ENCODE measurements at places on chromosomes 12 and 14.

DNA sequence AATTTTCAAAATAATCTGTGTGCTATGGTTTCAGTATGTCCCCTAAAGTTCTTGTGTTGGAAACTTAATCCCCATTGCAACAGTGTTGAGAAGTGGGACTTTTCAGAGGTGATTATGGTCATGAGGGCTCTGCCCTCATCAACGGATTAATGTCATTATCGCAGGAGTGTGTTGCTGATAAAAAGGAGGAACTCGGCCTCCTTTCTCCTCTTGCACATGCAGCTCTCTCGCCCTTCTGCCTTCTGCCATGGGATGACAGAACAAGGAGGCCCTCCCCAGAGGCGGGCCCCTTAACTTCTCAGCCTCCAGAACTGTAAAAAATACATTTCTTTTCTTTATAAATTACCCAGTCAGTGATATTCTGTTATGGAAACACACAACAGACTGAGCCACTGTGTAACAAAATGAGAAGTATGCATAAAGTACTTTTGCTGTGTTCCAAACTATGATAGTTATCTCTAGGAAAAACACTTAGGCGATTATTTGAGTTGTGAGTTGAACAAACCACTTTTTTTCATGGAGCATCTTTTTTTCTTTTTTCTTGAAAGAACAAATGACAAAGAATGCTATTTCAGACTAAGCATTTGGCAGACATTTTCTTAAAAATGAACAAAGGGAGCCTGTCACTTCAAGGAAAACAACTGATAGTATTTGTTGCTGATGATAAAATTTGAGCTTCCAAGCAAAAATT, 134.8 kb upstream of the FUT8 start:
- no peak for DNase-seq

- no peak for DNase-seq
These were observed 88.9 kb upstream of the ARHGAP5 start for GRCh38 chr14:31988244-31988643.

DNA sequence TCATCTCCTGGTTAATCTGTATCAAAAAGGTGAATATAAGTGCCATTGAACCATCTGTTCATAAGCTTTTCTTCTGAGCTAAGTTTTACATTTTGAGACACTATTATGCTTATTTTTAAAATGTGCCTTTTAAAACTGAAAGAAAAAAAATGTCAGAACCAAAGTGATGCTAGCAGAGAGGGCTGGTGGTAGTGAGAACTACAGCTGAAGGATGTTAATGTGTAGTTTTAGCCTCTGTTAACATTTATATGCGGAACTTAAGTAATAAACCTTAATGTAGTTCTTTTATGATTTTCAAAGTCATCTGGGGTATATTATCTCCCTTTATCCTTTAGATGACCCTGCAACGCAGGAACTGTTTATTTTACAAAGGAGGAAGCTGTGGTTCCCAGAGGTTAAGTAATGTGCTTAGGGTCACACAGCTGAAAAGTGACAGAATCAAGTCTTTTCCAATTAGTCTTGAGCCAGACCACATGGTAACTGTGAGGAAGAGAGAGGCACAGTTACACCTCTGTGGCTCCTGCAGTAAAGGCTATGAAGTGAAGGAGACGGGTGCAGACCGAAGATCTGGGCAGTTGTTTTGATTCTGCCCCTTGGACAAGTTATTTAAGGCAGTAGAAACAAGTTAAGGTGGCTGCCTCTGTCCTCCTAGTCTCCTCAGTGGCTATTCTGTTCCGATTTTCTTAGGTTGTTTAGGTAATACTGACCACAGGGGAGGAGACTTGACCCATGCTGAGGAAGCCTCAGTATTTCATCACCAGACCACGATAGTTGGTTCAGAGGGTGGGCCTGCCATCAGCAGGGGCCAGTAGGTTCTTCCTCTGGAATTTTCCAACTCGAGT, 23.9 kb downstream of the GNG2 start:
- DNase-seq: no peak

DNA sequence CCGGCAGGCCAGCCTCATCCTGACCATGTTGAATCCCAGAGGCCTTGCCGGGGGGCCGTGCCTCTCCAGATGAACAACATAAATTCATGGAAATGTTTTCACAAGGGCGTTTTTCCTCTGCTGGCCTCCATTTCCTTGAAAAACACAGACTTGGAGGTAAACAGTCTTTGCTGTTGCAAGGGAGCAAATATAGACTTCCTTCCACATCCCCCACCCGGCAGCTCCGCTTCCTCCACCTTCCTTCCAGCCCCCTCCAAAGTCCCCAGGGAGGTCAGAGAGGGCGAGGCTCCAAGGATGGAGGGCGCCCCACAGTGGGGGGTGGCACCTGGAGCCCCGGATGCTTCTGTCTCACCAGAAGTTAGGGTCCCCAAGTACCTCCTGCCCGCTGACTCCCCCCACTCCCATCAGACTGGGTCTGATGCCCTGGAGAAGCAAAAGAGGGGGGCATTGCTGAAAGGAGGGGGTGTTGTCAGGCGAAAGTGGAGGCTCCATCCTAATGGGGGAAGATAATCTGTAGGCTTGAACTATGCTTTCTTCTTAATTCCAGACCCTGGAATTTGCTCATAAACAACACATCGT, 31.1 kb downstream of the CALM1 start:
- DNase-seq: no peak

DNA sequence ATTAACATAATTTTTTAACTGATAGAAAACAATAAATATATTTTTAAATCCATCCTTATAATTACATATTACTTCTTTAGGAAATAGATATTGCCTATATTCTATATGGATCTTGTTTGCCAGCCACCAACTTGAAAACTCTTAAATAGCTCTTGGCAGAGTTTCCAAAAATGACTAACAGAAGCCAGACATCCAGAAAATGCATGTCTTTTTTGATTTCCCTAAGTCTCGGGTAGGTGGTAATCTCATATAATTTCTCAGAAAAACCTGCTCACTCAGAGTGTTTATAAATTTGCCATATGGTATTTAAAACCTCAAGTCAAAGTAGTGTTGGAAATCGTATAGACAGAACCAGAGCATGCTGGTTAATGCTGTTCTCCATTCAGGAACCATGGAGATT, 360.4 kb upstream of the FOXG1 start:
- DNase-seq: no peak

DNA sequence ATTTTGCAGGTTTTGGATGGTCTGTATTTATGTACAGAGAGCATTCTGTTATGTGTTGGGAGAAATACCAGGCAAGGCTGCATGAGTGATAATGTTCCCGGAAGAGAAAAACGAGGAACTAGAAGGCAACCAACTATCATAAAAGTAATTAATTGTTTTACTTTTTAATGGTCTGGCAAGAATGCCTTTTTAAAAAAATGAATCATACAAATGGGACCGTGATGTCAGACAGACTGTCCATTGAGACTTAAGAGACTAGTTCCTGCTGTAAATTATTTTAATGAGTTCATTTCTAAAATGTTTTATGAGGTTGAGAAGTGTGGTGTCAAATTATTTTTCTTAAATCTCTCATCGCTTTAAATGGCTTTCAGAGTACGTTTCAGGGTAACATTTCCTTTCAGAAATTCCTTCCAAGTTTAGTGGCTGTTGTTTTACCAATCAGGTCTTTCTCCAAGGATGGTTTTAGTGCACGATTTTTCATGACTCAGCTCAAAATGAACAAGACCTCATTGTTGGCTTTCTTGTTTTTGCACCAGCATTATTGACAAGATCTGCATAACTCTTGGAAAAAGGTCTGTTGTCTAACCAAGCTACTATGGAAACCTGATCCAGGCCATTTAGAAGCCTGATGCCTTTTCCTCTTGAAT, 86.1 kb upstream of the ARHGAP5 start:
- peak; percentile 47 for DNase-seq

DNA sequence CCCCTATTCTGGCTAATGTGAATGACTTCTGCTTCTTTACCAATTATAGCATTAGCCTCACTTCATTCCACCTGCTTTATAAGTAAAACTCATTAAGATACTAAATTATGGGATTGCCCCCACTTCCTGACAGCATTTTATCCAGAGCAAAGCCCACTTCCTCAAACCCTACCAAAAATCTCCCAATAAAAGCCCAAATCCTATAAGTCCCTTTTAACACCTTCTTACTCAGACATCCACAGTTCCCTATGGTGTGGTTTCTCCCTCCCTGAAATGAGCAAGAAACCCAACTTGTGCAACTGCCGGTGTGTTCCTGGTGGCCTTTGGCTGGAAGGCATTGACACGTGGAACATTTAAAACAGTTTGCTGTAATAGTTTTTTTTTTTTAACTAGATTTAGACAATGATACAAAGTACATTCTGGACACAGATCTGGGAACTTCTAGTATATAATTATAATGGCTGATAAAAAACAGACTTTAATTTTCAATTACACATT, 53.1 kb downstream of the BRMS1L start:
- no peak for DNase-seq

DNA sequence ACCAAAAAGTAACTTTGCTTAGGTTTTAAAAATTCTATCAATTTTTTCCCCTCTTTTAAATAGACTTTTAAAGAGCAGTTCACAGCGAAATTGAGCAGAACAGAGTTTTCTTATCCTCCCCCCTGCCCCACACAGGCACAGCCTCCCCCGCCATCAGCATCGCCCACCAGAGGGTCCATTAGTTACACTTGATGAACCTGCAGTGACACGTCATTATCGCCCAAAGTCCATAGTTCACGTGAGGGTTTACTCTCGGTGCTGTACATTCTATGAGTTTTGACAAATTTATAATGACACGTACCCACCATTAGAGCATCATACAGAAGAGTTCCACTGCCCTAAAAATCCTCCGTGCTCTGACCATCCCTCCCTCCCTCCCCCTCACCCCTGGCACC, 58.4 kb downstream of the FZD10 start:
- no peak for DNase-seq

GRCh38 chr14:78181270-78181669, 11.1 kb downstream of the NRXN3 start:
- DNase-seq: no peak

GRCh38 chr12:124259154-124260066, 35.5 kb upstream of the RFLNA start:
- peak; percentile 64 for DNase-seq

- DNase-seq: peak; percentile 87
These were observed 3.0 kb upstream of the RBMS2 start for GRCh38 chr12:56518570-56518969.

- no peak for DNase-seq
These were observed 10.5 kb upstream of the BLTP3B start for GRCh38 chr12:100153131-100153530.

DNA sequence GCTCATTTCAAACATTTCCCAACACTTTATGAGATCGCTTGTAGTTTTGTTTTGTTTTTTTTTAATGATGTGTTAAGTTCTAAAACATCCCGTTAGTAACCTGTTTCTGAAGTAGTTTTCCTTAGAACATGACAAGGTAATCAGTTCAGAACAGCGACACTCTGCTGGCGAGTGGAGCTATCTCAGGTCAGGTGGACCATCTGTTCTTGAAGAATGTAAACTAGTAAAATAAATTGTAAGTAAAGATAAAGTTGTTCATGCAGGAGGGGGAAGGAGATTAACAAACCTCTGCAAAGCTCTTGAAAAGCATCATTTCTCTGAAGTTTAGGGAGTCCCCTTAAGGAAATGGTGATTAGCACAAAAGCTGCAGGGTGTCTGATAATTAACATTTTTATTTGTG, 71.9 kb upstream of the DACT1 start:
- DNase-seq: no peak

- DNase-seq: no peak
These were observed 139.0 kb upstream of the LHX5 start for GRCh38 chr12:113610698-113611097.

GRCh38 chr14:77130386-77130785, 11.2 kb downstream of the ZDHHC22 start:
- no peak for DNase-seq

DNA sequence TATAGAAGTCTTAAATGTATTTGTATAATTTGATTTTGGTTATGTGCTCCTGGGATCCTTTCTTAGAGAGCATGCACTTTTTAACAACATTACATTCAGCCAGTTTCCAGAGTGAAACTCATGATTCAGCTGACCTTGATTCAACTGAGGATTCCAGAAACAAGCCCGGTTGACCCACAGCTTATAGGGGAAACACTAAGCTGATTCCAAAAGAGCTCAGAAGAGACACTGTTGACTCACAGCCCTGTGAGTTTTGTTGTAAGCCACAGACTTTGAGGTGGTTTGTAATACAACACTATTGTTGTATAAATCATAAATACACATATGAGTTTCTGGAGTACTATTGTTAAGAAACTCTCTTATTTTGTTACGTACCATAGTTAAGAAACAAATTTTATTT, 133.8 kb upstream of the MGAT4C start:
- peak; percentile 47 for DNase-seq

DNA sequence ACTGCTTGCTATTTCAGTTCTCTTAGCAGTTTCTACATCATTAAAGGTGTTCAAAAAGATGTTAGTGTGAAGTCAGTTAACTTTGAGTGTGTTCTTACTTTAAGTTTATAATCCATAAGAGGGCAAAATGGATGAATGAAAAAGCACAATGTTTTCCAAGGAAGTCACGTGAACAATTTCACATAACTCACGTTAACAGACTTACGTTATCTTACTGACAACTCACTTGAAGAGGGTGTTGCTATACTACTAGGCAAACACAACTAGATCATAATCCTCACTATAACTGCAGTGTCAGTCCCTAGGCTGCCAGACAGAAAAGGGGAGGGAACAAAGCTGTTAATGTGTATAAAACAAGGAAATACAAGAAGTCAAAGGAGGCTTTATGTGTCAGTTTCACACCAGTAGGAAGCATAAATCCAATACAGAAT, 6.4 kb downstream of the SLC2A13 start:
- peak; percentile 11 for DNase-seq

- no peak for DNase-seq
These were observed 37.5 kb downstream of the LRTM2 start for GRCh38 chr12:1857821-1858220.

DNA sequence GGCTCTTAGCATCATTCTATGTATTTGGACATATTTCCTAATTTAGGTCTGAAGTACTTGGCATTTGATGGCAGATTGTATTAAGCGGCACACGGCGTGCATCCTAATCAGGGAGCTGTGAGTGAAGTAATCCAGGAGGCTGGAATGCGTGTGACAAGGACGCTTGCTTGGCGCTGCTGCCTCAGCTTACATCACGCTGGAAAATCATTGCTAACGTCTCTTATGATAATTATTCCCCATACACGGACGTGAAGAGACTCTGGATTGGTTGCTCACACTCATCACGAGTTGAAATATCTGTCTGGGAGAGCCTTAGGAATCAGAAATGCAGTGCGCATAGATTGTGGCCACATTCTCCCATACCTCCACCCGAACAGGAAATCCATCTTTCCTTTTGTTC, 85.3 kb downstream of the FBXW8 start:
- no peak for DNase-seq

DNA sequence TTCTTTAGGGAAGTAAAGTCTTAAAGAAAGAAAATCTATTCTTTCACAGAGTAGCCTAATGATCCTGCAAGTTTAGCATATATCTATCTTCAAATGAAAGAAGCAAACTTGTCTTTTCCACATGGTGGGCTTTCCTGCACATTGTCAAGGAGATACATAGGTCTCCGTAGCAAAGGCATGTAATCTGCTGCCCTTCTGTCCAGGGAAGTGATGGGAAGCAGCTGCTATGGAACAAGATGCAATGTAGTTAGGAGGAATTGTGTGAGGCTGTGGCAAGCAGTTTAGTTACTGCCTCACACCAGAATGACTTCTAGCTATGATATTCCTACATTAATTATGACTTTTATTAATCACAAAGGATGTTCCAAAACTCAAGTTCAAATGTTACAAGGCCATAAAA, 174.4 kb downstream of the PDZRN4 start:
- no peak for DNase-seq
